Stimulated activated CD4-positive, alpha-beta T cell treated with anti-CD3 and anti-CD28 coated beads, TNF-alpha, amount 100 ng/mL, for 1 hour (primary cell): ENCODE measurements at places on chromosomes 3 and 15.

DNA sequence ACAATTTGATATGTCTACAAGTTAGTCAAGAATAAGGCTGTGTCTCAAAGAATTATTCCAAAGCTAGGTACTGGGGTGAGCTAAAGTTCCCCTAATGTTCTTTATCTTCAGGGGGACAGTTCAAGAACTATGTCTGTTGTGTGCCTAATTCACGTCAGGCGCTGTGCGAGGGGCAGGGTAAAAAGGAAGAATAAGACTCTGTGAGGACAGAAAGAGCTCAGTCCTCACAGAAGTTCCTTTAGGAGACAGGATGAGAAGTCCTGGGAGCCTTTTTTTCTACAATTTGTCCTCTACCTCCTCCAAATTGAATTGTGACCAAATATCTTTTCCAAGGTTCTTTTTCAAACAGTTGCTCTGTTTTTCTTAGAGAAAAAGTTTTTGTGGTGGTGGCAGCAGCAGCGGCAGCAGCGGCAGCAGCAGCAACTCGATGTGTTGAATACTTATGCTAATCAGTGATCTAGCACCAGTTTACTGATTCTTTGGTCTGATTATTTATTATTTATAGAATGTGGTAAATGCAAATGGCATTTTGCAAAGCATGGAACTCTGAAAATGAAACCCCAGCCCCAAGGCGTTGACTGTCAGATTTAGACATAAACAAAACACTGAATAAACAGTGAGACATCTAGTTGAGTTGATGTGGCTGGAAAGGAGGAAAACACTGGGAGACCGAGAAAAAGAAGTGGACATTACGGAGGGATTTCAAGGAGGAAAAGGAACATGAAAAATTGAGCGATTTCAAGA, 88.6 kb downstream of the GTPBP8 start:
- no peak for DNase-seq

GRCh38 chr3:191959876-191960413, 499.0 kb downstream of the PYDC2 start:
- DNase-seq, result no peak

GRCh38 chr3:50470658-50471057, 32.8 kb downstream of the CACNA2D2 start:
- DNase-seq, result no peak

- no peak for DNase-seq
Observed at GRCh38 chr3:12868039-12869034, 27.0 kb upstream of the RPL32 start.

- no peak for DNase-seq
Observed at GRCh38 chr3:184595726-184596125, 34.1 kb downstream of the EPHB3 start.

- DNase-seq, result no peak
Observed at GRCh38 chr3:150296123-150296735, 111.9 kb upstream of the TSC22D2 start.

DNA sequence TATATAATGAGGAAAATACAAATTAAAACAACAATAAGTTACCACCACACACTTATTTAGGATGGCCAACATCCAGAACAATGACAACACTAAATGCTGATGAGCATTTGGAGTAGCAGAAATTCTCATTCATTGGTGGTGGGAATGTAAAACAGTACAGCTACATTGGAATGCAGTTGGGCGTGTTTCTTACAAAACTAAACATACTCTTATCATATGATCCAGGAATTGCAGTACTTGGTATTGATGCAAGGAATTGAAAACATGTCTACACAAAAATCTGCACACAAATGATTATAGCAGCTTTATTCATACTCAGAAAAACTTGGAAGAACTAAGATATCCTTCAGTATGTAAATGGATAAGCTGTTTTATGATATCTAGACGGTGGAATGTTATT, 594.2 kb downstream of the ZBBX start:
- no peak for DNase-seq

DNA sequence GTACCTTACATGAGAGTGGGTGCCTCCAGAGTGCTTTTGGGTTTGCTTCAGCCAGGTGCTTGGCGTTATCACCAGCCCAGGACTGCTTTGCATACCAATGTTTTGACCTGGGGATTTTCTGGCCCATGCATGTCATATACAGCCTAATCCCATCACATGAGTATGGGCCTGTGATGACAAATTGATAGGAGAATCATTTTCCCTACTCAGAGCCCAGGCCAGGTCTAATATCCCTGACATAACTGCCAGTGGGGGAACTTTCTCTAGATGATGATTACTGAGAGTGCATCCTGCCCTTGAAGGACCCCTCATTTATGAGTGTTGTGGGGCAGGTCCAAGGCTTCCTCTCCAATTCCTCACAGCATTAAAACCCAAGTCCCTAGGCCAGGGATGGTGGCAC, 197.5 kb upstream of the LYSMD4 start:
- no peak for DNase-seq

DNA sequence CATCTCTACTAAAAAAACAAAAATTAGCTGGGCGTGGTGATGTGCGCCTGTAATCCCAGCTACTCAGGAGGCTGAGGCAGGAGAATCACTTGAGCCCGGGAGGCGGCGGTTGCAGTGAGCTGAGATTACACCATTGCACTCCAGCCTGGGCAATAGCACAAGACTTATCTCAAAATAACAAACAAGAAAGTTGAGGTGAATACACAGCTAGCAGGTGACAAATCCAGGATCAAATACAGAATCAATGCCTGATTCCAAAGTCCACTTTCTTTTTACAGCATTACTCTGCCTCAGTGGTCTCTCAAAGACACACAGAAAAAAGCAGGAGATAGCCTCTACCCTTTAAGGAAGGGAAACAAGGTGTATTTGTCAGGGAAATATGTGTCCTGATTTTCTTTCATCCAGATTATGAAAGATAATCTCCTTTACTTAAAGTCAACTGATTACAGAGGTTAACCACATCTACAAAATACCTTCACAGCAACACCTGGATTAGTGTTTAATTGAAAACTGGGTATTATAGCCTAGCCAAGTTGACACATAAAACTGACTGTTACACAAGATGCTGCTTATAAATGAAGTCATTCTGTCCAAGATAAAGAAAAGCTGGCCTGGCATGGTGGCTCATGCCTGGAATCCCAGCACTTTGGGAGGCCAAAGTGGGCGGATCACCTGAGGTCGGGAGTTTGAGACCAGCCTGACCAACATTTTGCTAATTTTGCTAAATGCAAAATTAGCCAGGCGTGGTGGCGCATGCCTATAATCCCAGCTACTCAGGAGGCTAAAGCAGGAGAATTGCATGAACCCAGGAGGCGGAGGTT, 4.0 kb upstream of the SLC25A38 start:
- no peak for DNase-seq

- DNase-seq, result no peak
Observed at GRCh38 chr15:42608110-42608531, 32.7 kb downstream of the STARD9 start.

GRCh38 chr3:62793946-62794345, 81.3 kb downstream of the CADPS start:
- DNase-seq, result no peak

DNA sequence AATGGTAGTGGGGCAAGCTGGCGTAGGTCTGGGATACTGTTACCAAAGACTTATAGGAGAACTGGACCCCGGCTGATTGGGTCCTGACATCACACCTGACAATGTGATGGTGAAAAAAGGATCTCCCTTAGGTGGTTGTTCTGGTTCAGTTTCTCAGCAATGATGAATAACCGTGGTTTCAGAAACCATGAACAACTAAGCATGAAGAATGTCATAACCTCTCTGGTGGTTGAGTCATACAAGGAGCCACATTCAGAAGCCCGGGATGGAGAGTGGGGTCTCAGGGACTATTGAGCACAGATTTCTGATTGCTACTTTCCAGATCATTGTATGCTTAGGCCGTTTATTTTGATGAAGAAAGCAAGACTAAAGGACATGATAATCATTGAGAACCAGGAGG, 17.4 kb downstream of the GPR160 start:
- DNase-seq, result no peak

GRCh38 chr15:66682865-66683264, 19.2 kb upstream of the SMAD6 start:
- DNase-seq, result no peak

- DNase-seq, result no peak
Observed at GRCh38 chr3:130841357-130841756, 52.5 kb upstream of the ATP2C1 start.

- DNase-seq, result no peak
Observed at GRCh38 chr3:104606812-104607211, 759.9 kb upstream of the ALCAM start.

DNA sequence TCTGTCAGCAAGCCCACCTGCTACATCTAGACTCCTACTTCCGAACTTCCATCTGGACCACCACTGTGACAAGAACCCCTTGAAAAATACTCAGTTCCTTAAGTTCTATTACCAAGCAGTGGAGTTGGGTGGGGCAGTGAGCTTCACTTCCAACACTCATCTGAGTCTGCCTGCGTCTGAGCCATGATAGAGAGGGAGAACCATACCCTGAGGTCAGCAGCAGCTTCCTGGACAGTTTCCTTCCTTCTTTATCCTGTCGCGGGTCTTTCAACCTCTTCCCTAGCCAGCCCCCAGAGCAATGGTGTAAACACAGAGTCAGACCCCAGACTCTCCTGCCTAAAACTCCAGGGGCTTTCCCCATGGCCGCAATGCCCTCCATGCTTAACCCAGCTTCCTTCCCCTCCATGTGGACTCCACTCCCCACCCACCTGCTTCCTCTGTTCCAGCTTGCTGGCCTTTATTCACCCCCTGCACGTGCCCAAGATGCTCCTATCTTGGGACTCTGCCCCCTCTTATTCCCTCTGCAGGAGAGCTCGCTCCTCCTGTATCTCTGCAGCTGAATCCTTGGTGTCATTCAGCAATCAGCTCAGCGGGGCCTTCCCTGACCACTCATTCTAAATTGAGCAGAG, 211.2 kb downstream of the SHQ1 start:
- no peak for DNase-seq

- no peak for DNase-seq
Observed at GRCh38 chr3:150232992-150233451, 175.1 kb upstream of the TSC22D2 start.

- no peak for DNase-seq
Observed at GRCh38 chr3:71103430-71103921, 480.1 kb downstream of the FOXP1 start.

- no peak for DNase-seq
Observed at GRCh38 chr15:63194302-63194701, 4.9 kb downstream of the RAB8B start.

DNA sequence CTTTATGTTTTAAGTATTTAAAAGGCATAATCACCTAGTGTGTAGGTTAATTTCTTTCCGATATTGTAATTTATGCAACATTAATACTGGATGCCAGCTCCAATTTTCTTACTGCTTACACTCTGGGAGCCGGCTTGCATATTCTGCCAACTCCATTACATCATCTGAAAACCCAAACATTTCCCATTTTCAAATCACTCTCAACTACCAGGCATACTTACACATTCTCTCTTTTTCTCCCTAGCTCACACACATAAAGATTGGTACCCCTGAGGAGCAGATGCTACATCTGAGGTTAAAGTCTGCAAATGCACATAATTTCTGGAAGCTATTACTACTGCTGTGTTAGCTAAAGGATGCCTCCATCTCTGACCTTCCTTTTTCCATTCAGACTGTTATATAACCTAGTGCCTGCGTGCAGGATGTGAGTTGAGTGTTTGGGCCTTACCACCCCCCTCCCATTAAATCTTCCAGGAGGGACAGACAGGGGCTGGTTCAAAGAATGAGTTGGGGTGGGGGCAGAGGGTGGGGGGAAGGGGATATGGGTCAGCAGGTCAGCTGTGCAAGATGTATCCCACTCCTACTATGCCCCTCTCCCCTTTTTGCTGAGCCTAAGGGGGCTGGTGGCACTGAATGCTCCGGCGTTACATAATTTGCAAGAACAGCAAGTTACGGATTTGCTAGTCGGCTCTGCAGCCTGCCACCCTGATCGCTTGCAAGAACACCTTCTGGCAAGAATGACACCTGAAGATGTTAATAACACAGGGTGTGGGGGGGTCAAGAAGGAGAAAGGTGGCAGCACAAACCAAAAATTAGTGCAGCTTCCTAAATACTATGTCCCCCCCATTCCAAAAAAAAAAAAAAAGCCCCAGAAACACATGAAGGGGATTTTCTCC, 2.5 kb downstream of the RORA start:
- DNase-seq, result no peak

DNA sequence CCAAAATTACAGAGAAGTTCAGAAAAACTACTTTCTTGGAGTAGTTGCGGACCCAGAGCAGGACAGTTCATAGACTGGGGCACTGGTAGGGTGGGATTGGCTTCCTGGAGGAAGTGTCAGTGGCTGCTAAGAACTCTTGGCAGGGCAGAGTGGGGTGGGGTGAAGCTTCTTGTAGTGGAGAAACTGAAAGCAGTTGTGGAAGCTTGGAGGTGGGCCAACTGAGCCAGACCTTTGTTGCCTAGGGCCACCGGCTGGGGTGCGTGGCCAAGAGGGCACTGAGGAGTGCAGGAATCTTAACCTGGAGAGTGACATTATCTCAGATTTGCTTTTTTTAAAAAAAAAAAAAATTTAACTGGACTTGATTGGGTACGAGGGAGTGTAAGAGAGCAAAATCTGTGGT, 3.1 kb downstream of the KAT2B start:
- no peak for DNase-seq

DNA sequence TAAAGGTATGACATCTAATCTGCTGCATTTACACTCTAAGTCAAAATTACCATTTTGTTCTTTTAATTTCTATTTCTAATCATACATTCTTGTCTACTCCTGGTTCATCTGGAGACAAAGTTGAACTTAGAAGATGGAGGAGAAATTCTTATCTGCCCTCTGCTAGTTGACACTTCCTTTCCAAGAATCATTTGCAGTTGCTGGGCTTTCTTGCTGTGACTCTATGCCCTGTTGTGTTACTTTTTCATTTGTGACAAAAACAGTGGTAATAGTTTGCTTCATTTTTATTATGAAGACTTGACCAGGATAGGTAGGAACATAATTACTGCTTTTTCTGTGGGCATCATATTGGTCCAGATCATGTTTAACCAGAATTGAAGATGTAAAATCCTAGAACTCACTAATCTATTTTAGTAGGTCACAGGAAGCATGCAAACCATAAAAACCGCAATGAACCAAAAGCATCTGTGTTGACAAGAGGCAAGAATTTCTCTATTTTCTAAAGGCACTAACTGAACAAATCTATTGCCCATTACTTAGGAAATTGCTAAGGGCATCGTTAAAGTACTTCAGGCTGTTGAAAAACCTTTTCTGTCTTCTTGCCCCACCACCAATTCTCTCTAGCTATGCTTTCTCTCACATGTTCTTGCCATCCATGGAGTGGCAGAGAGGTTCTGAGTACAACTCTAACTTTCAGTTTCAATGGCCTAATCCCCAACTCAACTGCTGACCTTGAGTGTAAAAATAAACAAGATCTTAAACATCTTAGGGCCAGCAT, 4.2 kb upstream of the CCR2 start:
- DNase-seq, result no peak

DNA sequence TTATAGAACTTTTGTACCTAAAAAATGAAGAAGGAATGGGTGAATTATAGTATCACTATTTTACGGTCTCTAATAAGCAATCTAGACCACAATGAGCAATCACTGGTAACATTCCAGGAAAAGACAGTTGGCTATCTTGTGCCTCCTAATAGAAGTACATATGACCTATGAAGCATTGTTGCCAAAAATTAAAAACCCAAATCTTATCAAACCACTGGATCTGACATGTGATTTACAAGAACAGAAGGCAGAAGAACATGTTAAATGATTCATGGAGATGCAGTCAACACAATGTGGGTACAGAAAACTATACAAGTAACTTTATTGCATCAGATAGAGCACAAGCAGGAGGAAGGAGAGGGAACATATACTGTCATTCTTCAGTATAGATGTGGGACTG, 14.5 kb upstream of the HYKK start:
- no peak for DNase-seq

GRCh38 chr3:25960776-25961175, 170.9 kb downstream of the OXSM start:
- no peak for DNase-seq
